ENCODE measurements at places on chromosomes 3 and 15.

DNA sequence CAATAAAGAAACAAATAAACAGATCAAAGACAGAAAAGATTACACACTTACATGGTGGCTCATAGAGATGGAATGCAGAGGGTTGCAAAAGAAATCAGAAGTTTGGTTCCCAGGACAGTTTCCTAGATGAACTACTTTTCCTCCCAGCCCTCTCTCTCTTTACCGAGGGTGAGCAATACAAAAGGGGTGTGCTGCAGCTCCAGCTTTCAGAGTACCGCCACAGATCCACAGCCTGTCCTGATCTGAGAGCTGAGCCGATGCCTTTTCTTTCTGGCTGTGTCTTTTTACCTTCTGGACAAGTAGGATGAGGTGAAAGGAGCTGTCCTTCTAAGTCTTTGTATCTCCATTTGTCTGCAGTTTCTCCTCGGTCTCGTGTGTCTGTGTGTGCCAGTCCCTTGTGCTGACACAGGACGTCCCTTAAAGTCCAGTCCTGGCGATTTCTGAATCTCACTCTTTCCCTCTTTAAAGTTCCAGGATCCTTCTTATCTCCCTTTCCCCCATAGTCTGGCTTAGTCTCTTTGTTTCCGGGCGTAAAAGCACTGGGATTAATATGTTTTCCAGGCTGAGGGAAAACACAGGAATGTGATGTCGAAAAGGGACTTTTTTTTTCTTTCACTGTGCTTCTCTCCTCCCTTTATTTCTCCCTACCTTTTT is 540 bp downstream of the CCDC80 start:
- no peak for DNase-seq

DNA sequence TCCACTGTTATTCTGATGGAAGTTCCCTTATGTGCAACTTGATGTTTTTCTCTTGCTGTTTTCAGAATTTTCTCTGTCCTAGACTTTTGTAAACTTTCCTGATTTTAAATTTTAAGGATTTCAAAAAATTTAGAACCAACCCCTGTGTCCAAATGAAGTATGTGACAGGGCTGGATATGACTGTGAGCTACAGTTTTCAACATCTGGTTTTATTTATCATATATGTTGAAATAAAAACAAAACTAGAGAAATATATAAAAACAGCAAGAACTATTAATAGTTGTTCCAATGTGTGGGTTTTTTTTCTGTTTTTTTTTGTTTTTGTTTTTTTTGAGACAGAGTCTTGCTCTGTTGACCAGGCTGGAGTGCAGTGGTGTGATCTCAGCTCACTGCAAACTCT is 47.4 kb upstream of the PSMD6 start:
- DNase-seq = no peak

GRCh38 chr3:27914199-27914598 is 192.1 kb upstream of the EOMES start:
- no peak for DNase-seq

DNA sequence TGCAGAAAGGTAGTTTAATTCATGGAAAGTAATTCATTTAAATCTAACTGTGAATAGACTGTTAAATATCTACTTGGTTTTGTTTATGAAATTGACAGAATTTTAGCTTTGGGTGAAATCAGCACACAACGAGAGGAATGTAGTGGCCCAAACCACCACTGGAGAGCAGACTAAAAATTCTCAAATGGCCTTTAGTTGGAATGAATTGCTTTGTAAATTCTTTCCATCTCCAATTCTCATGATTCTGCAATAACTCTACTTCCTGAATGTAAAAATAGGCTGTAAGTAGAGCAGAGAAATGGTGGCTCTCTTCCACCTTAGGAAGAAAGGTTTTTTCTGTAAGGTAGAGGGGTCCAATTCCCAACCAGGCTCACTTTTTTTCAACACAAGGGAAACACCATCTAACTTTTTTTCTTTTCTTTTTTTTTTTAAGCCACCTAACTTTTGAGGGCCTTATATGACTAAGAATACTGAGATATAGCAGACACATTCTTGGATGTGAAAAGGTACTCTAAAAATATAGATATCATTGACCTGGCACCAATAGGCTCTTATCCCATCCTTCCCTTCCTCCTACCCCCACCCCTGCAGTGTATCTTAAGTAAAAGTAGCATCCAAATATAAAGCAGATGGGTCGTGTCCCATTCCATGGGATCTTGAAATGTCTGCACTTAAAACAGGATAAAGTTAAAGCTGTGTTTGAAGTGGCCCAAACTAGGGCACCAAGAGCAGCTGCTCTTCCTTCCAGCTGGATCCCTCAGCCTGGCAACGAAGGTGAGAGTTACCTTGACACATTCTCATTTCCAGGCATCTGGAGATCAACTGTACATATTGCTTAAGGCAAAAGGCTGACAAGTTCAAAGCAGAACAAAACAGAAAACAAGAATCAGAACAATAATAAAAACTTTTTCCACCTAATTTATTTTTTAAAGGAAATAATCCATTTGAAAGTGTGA is 194.1 kb downstream of the TPRG1 start:
- no peak for DNase-seq

DNA sequence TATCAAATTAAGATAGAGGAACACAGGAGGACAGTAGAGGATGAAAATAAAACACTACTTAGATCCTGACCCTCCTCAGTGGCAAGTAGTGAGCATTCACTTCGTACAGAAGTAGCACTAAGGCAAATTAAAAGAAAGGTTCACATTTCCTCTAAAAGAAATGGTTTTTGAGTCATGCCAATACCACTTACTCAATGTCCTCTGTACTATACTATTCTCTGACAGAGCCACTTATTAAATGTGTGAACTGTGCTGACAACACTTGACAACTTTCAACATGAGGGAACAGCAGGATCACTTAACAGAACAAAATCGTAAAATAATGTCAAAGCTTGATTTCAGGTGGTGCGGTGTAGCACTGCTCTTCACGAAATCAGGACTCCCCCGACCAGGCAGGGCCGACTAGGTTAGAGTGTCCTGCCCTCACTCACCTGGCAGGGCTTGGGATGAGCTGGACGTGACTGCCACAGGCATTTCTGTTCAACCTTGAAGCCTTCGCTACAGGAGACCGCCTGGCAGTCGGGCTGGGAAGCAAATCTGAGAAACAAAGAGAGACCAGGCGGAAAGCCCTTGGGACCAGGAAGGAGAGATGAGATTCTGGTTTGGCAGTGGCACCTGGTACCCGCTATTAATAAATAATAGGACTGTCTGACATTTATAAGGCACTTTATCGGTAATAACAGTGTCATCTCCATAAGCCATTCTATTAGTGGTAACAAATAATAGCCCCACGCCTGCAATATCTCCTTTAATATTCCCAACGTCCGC is 611 bp upstream of the SLC27A2 start:
- no peak for DNase-seq

- DNase-seq = no peak
Measured at GRCh38 chr3:118180853-118181252, 853.8 kb downstream of the IGSF11 start.

DNA sequence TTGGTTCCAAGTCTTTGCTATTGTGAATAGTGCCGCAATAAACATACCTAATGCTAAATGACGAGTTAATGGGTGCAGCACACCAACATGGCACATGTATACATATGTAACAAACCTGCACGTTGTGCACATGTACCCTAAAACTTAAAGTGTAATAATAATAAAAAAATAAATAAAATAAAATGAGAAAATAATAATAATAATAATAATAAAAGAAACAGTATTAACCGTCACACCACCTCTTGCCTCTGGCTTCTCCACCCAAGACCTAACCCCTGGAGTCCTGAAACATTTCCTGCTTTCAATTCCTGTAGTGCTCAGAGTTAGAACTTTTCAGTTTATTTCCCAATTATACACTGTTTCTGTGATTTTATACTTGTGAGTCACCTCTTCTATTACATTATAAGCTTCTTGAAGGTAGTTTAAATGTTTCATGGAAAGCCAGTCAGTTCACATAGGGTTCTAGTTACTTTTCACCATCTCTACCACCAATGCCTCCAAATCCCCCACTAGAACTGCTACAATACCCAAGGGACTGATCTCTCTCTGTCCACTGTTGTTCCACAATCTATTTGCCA is 18.4 kb upstream of the GHSR start:
- no peak for DNase-seq

- no peak for DNase-seq
Measured at GRCh38 chr15:90986790-90987507, 7.4 kb downstream of the PRC1 start.
